Fibroblast of lung (primary cell): ENCODE measurements at places on chromosomes 3 and 15. TPM values are rescaled to one million over a fixed set of nuclear protein-coding genes. Genes with fewer than 3 reads are reported as not detected.

The IL17RE gene
- 0.26 and 0.99 TPM in 2 replicates for total RNA-seq

The LTF gene
- not detected in 2 replicates for total RNA-seq

The AMT gene
- 0.77 and 2.6 TPM in 2 replicates for total RNA-seq

The DPH6 gene
- total RNA-seq = 12.8 and 13.5 TPM in 2 replicates

The KLHL40 gene
- total RNA-seq = not detected in 2 replicates

The RBP2 gene
- not detected in 2 replicates for total RNA-seq

The ZDHHC19 gene
- not detected in 2 replicates for total RNA-seq

The UMPS gene
- total RNA-seq = 21.6 and 23.1 TPM in 2 replicates

The GOLGA8T gene
- 0.17 and 0.26 TPM in 2 replicates for total RNA-seq

The MYD88 gene
- 10.3 and 12.1 TPM in 2 replicates for total RNA-seq

The ZNF662 gene
- total RNA-seq = 3.3 and 5.6 TPM in 2 replicates

The SLC12A1 gene
- total RNA-seq = not detected in 2 replicates

The PEAK1 gene
- total RNA-seq = 69.9 and 91.8 TPM in 2 replicates

The PDIA3 gene
- total RNA-seq = 89.1 and 120 TPM in 2 replicates

The ANKUB1 gene
- not detected in 2 replicates for total RNA-seq

The ACVR2B gene
- 2.3 and 2.6 TPM in 2 replicates for total RNA-seq

The TM4SF18 gene
- total RNA-seq = not detected in 2 replicates

The ATP8B4 gene
- total RNA-seq = 7.4 and 19.5 TPM in 2 replicates

The SAMMSON gene
- under 0.01 TPM in 2 replicates for total RNA-seq

The CAMK2N2 gene
- under 0.01 TPM in 1 of 2 replicates, not detected in the other for total RNA-seq

The CYFIP1 gene
- total RNA-seq = 63.9 and 102 TPM in 2 replicates
